NCI-H1092 treated with DMSO at 0.1 percent for 48 hours (cell line): ENCODE measurements at places on chromosomes 2 and 18.

- no peak for DNase-seq
Measured at GRCh38 chr2:238785528-238785860, 62.4 kb upstream of the TWIST2 start.

DNA sequence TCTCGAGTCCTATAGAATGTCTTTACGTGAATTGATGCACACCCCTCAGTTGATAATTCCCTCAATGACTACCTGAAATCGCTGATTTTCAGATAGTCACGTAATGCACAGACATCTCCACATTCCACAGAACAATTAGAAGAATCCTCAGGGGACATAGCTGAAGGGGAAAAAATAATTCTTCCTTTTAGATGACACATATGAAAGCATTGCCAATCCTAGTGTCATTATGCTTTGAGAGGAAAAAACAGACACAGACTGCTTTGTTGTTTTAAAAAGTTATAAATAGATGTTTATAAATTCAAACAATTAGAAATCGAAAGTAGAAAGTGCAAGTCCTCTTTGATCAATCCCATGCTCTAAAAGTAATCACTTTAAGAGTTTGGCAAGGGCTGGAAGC is 100.6 kb upstream of the FN1 start:
- no peak for DNase-seq

- no peak for DNase-seq
Measured at GRCh38 chr18:5997361-5997760, 102.0 kb upstream of the TMEM200C start.

GRCh38 chr2:145012214-145012670 is 492.3 kb upstream of the ZEB2 start:
- no peak for DNase-seq

DNA sequence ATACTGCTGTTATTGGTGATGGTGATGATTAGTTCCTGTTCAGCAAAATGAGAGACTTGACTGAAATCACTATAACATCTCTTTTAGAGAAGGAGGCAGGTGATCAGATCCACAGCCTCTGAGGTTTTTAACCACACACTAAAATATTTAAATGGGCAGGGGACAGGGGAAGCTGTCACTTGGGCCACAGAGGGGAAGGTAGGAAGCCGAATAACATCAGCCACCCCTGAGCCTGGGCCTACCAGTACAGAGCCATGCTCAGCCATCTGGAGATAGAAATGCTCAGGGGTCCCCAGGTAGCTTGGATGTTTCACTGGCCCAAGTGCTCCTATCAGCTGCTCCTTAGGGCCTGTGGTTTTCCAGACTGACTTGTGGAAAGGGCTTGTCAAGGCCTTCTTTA is 122.3 kb downstream of the MRO start:
- DNase-seq: no peak

GRCh38 chr2:122905431-122905830 is 1119.7 kb upstream of the CNTNAP5 start:
- DNase-seq: no peak

- no peak for DNase-seq
Measured at GRCh38 chr2:111068435-111069058, 52.2 kb upstream of the BCL2L11 start.

DNA sequence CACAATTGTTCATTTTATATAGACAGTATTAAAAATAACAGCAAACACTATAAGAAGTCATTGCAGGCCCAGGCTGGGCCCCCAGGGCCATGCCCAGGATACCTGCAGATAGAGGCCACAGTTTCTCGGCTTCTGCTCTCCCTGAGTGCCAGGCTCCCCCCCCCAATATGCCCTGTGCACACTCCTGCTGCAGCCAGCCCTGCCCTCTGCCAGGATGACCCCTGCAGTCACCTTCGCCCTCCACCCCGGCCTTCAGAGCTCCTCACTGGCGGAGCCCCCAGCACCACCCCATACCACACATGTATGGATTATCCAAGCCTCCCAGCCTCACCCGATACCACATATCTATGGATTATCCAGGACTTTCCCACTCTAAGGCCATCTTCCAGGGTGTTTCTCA is 104.5 kb downstream of the TPO start:
- no peak for DNase-seq

DNA sequence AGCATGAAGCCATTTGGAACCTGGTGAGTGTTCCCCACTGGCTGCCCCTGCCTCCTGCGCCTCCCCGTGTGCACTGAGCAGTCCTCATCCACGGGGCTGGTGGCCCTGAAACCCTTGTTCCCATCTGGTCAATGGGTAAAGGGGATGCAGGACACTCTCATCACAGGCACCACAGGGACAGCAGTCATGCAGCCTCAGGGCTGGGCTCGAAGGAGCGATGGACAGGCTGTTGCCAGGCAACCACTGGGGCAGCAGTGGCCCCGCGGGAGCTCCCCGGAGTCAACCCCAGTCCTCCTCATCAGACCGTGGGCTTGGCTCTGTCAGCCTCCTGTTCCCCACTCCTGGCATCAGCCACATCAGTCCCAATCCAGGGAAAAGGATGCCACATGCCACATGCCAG is 509.5 kb downstream of the EIPR1 start:
- no peak for DNase-seq

DNA sequence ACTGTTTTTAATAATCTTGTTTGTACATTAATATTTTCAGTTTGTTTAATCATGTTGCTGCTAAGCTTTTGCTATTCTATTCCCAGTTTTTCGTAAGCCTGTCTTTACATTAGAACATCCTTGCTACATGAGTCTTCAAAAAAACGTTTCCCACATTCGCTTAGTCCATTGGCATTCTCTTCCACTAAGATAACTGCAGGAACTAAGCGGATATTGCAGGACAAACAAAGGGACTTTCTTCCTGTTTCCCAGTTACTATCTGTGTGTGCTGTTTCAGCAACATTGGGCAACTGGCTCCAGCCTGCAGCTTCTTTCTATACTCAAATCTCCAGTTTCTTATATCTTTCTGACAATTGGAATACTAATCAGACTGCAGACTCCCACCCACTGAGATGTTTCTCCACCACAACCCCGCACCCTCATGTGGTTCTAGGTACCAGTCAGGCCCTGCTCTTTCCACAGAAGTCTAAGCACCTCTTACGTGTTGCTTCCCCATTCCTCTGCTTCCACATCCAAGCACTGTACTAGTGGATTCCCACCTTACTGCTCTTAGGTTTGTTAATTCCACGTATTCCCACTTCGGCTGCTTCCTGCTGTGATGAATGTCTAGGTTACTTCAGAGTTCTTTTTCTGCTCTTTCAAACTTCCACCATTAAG is 420.3 kb downstream of the LRRTM4 start:
- no peak for DNase-seq

- no peak for DNase-seq
Measured at GRCh38 chr2:191114403-191114886, 36.3 kb downstream of the STAT4 start.

- no peak for DNase-seq
Measured at GRCh38 chr2:198448789-198449188, 644.4 kb downstream of the PLCL1 start.

- DNase-seq: no peak
Measured at GRCh38 chr2:190149908-190150307, 87.4 kb upstream of the MSTN start.

DNA sequence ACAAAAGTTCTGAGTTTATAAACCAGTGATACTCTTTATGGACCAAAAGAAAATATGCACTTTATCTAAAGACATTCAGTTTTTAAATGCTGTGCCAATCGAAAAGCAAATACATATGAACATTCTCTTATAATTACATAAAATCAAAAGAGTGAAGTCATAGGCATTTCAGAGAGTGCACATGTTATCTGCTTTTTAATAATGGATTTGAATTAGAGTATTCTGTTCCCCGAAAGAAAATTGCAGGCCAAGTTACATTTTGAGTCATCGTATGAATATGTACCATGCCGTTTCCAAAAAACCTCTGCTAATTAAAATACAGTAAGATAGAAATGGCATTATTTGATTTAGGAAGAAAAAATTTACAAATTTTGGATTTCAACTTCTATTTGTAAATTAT is 565.7 kb downstream of the ZEB2 start:
- DNase-seq: no peak

GRCh38 chr2:147364597-147364996 is 480.2 kb upstream of the ACVR2A start:
- no peak for DNase-seq

DNA sequence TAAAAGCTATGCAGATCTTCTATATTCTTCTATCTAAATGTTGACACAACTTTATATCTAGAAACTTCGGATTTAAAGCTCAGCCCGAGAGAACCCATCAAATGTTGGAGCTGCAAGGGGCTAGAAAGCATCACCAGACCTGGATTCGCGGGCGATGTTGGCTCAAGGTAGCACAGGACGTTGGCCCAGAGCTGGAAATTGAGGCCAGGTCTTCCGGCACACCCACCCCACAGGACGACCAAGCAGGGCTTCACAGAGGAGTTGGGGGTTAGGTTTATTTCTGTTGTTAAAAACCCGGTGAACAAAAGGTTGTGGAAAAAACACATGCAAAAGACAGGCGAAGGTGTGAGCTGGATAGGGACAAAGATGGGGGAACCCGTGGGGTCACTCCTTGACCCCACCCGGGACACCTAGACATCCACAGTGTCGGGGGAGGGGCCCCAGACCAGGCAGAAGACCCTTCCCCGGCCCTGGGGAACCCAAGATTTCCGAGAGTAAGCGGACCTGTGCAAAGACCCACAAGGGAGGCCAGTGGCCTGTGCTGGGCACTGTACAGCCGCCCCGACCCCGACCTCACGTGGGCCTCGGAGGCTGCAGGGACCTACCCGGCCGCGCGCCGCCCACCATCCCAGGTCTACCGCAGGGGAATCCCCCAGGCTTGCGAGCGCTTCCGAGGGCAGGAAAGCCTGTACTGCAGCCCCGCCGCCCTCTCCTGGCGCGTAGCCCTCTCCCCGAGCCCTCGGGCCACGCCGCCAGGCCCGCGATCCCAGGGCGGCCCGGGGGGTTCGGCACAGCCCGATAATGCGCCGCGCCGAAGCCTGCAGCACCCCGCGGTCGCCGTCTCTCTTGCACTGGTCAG is 1.8 kb upstream of the AGBL5 start:
- DNase-seq: peak; percentile 48

DNA sequence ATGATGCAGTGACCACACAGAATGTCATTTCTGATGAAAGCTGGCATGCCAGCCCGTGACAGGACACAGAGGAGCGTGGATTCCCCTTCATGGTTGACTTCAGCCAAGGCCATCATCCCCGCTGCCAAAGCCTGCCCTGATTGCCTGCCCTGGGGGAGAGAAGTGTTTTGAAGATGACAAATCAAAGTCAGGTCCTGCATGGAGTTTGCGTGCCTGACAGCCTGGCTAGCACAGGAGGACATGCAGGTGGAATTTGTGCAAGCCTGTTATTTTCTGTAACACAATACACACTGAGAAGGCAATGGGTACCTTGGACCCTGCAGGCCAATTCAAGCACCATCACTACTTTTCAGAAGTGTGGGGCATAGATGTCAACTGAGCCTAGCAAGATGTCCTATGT is 5.4 kb upstream of the IL1R2 start:
- no peak for DNase-seq

DNA sequence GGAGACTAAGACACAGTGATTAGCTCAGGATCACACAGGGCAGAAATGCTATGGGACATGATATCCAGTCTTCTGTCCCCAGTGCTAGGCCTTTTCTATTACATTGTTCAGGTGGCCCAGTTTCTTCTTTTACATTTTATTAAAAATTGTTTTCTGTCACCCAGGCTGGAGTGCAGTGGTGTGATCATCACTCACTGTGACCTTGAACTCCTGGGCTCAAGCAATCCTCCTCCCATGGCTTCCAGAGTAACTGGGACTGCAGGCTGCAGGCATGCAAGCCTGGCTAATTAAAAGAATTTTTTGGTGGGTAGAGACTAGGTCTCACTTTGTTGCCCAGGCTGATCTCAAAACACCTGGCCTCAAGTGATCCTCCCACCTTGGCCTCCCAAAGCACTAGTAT is 15.4 kb downstream of the PDK1 start:
- no peak for DNase-seq

DNA sequence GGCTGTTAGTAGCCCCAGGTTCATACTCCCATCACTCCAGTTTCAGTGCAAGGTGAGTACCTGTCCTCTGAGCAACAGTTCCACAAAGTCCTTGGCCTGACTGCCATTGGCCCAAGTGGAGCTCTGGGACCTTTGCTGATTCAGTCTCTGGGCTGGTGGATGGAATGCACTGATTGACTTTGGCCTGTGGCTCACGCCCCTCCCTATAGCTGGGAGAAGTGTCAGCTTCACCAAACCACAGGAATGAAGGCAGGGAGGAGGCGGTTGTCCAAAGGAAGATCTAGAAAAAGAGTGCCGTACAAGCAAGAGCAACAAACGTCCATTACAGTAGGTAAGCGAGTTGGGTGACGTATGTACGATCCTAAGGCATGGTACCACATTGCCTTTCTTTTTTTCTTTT is 34.0 kb downstream of the QPCT start:
- no peak for DNase-seq

DNA sequence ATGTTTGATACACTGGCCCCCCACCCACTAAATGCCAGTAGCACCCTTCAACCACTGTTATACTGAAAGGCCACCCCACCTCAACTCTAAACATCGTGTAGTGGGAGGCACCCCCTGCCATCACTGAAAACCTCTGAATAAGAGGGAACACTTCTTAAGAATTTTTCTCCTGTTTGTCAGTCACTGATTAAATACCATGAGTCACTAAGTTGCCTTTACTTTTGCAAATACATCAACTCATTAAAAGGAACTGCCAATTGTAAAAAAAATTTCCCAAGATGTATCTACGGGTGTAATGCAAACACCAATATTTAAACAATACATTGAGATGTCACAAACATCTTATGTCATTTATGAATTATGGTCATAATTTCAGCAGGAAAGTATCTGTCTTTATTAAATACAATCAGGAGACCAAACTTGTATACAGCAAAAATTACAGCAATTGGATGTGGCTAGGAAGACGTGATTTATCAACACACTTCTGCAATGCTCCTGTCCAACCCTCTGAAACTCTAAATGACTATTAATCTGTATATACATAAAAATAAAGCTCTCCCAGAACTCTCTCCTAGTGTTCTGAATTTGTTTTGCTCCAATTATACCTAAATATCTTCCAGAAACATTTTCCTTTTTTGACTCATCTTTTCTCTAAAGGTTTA is 144.1 kb upstream of the STK17B start:
- DNase-seq: no peak

GRCh38 chr2:113872201-113872600 is 17.7 kb upstream of the ACTR3 start:
- DNase-seq: no peak

DNA sequence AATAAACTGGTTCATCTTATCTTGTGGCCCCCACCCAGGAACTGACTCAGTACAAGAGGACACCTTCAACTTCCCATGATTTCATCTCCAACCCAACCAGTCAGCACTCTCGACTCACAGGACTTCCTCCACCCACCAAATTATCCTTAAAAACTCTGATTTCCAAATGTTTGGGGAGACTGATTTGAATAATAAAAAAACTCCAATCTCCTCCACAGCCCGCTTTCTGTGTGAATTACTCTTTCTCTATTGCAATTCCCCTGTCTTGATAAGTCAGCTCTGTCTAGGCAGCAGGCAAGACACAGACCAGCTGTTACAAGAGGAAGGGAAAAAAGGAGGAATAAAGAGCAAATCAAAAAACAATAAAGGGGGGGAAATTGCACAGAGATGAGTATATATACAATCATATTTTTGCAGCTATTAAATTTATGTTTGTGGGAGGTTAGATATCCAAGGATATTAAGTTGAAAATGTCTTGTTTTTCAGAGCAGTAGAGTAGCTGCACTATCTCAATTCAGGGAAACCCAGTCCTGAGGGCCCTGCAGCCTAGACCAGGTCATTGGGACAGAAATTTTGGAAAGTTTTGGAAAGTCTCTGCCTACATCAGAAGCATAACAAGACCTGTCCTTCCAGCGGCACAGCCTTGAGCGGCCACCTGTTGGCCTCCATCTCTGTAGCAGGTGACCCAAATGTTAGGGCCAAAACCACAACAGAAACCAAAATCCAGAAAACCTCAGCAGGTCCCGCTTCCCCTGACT is 32.8 kb upstream of the SIGLEC15 start:
- DNase-seq: no peak
